ENCODE measurements at places on chromosomes 2 and 18.

- no peak for DNase-seq
- H3K36me3 ChIP-seq, result no peaks in the 10 kb centered on the region
- no peaks in the 10 kb centered on the region for H3K27me3 ChIP-seq
- H3K27ac ChIP-seq, result no peak overlapping the region
Measured at GRCh38 chr2:68853915-68854314, 17.3 kb downstream of the BMP10 start.

DNA sequence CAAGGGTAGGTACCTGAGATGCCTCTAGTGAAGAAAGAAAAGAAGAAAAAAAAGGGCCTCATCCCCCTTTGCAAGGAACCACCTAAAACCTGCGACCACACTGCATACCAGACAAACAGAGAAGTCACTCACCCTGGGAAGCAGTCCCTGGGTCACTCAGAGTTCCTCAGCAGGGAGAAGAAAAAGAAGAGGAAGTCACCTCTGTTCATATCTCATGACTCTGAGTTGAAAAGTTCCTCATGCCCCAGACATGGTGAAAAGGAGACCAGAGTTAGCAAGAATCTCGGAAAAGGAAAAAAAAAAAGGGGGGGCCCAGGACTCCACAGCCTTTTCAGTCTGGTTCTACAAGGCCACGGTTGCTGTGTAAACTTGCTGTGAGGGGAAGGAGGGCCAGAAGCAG lies 478.4 kb upstream of the NRXN1 start:
- no peaks in the 10 kb centered on the region for H3K27me3 ChIP-seq
- no peak overlapping the region for H3K4me3 ChIP-seq
- H3K4me1 ChIP-seq, result no peaks in the 10 kb centered on the region
- H3K27ac ChIP-seq, result no peak overlapping the region
- no peaks in the 10 kb centered on the region for H3K36me3 ChIP-seq

DNA sequence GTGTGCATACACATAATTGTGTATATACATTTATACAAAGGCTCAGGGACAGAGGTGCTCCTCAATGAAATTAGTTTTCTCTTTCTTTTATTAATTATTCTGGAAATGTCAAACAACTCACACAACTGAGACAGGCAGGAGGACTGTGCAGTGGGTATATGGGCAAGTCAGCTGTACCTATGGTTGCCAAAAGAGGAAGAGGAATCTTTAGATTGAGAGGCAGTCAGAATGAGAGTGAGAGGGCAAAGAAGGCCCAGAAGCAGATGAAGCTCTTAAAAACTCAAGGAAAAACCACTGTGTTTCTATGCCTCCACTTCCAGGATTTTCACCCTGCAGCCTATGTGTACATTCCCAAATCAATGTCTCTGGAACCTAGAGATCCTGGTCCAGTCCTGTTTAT lies 79.1 kb downstream of the CACNB4 start:
- H3K4me1 ChIP-seq, result no peaks in the 10 kb centered on the region
- H3K27ac ChIP-seq, result no peak overlapping the region
- H3K27me3 ChIP-seq, result no peaks in the 10 kb centered on the region
- no peak overlapping the region for H3K4me3 ChIP-seq
- no peaks in the 10 kb centered on the region for H3K36me3 ChIP-seq
- DNase-seq, result no peak

DNA sequence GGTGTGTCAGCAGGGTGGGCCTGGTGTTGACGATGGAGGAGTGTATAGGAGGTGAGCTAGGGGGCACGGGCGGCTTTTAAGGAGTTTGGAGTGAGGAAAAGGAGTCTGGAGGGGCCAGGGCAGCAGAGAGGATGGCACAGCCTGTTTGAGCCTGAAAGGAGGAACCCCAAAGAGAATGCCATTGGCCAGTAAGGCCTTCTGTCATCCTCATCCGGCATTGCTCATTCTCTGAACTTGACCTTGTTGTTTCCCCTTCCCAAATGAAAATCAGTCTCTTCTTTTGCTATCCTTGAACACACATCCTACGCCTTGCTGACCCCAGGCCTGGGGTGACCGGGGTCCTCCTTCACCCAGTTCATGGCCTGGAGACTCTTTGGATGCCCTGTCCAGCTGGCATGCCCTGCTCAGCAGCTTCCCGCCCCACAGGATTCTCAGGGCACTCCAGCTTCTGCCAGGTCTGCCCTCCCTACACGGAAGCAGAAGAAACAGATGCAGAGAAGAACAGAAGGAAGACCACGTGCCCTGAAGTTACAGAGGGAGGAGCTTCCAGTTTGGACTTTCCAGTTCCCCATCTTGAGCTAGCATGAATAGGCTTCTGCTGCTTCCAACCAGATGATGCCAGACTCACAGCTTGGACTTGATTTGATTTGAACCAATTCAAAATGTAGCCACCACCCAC lies 20.5 kb upstream of the KIF3C start:
- DNase-seq, result no peak
- H3K36me3 ChIP-seq, result no peaks in the 10 kb centered on the region
- H3K27ac ChIP-seq, result no peak overlapping the region
- no peaks in the 10 kb centered on the region for H3K4me1 ChIP-seq
- no peaks in the 10 kb centered on the region for H3K27me3 ChIP-seq
- H3K4me3 ChIP-seq, result no peak overlapping the region

DNA sequence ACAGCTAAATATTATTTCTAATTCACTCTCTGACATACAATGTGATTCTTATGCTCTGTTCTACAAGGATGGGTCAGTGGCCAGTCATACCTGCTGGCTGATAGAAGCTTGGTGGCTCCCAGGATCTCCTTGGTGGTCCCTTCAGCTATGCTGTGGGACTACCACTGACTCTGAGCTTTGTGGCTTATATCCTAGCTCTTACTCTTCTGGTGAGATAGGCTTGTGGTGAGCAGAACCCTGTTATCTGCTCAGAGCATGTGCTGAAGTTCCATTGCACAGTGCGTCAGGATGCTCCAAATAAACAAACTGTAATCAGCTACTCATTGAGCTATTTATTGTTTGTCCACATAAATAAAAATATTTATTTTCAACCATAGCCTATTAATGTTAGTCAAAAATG lies 51.7 kb downstream of the MFSD6 start:
- DNase-seq, result no peak
- H3K27ac ChIP-seq, result no peak overlapping the region
- H3K4me1 ChIP-seq, result no peaks in the 10 kb centered on the region

DNA sequence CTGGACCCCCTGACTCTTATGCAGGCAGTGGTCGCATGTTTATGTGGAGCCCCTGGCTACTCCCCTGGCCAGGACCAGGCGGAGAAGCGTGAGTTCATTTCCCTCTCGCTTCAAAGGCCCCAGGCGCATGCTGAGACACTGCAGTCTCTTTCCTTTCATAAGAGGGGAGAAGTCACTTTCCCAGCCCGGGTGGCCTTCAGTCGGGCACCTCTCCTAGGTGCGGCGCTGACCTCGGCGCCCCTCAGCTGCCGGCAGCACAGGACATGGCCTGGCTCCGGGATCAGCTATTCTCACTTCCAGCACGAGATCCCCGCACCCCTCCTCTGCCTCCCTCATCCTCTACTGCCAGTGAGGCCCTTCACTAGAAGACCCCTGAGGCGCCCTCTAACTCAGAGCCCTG lies 184.7 kb upstream of the PXDN start:
- no peak overlapping the region for H3K27ac ChIP-seq
- H3K27me3 ChIP-seq, result no peaks in the 10 kb centered on the region
- no peak for DNase-seq
- no peak overlapping the region for H3K4me3 ChIP-seq

DNA sequence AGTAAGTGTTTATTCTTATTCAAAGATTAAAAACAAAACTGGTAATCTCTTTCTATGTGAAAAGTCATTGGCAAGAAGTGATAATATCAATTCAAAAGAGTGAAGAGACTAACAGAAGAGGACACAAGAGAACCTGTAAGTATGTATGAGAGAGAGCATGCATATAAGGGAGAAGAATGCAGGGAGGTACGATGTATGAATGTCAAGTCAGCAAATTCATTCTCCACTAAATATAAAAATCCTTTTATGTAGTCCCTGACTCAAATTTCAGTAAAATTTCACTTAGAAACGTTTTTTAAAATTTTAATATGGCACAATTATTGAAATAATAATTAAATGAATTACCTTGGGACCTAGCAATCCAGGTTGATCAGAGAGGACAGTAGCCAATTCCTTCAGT lies 55.3 kb downstream of the NCKAP1 start:
- no peak for DNase-seq
- no peak overlapping the region for H3K4me3 ChIP-seq
- peaks cover 7% of the 10 kb centered on the region for H3K36me3 ChIP-seq
- no peaks in the 10 kb centered on the region for H3K27me3 ChIP-seq
- no peak overlapping the region for H3K27ac ChIP-seq

DNA sequence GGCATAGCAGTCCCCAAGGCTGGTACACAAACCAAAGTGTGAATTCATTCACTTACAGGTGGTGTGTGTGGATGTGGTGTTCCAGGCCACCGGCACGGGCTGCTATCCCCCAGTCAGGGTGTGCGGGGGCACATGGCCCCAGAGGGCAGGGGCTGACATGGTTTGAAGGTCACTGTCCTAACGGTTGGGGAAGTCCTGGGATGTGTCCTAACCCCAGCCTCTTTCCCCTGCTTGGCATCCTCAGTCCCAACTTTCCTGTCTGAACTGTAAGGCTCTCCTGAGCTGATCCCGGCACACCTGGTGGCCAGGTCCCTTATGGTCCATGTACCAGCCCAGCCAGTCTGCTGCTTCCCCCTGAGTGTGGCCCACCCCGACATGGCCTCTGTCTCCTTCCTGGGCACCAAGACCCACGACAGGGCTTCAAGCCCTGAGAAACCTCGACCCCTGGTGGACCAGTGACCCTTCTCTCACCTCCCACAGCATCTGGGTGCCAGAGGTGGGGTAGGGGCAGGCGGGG lies 2.4 kb upstream of the TMEM185B start:
- H3K27me3 ChIP-seq, result peaks cover 8% of the 10 kb centered on the region
- no peak for DNase-seq
- H3K4me1 ChIP-seq, result no peaks in the 10 kb centered on the region
- no peaks in the 10 kb centered on the region for H3K36me3 ChIP-seq

DNA sequence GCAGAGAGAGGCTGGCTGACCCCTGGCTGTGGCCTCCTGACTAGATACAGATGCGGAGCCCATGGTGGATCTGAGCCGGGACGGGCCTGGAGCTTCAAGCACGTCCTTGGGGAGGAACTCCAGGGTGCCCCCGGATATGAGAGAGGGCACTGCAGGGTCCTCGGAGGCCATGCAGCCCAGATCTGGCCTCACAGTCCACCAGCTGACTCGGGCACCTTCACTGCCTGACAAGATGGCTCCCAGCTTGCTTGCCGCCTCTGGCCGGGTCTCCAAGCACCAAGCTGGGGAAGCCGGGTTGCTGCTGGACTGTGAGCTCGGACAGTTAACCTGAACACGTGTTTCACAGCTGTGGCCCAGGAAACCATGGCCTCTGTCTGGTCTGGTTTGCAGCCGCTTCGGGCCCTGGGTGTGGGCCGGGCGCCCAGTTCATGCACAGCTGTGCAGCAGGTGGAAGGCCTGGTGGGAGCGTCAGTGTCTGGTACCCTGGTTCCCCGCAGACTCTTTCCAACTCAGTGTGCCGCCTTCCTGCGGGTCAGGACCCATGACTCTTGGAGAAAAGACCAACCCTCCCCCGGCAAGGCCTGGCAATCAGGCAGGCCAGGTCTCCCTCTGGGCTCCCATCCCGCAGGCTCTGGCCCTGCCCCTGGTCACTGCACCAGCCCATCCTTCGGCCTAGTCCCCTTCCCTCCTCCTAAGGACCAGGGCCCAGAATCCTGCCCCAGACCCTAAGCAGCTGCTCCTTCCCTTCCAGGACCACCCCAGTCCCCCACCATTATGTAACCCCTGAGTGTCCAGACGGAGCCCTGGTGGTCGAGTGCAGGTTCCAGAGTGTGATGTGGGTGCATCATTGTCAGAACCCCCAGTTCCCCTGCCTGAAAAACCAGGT lies 74.6 kb upstream of the OTOS start:
- H3K27me3 ChIP-seq, result no peaks in the 10 kb centered on the region
- 0 out of 2 replicates have a peak, but pooled peaks cover 2% of the 10 kb centered on the region for H3K4me1 ChIP-seq
- no peaks in the 10 kb centered on the region for H3K36me3 ChIP-seq
- no peak overlapping the region for H3K27ac ChIP-seq
- no peak for DNase-seq
- H3K4me3 ChIP-seq, result no peak overlapping the region

Measured in iPS DF 6.9 (cell line).